ENCODE measurements at places on chromosomes 2 and 18. TPM values are rescaled to one million over a fixed set of nuclear protein-coding genes. Genes with fewer than 3 reads are reported as not detected.

KCMF1 gene
- 73.4 TPM for total RNA-seq

CDH19 gene
- total RNA-seq = 5.0 TPM

CXCR4 gene
- 7.8 TPM for total RNA-seq

TXNDC2 gene
- 0.29 TPM for total RNA-seq

Data from posterior vena cava (tissue), 2 donors.